Upper lobe of right lung (tissue), 1 donor: ENCODE measurements at places on chromosomes 13 and 19. TPM values are rescaled to one million over a fixed set of nuclear protein-coding genes. Genes with fewer than 3 reads are reported as not detected.
A peak's percentile ranks its signal among the peaks of the same experiment; 100 is the strongest.

- no peak for DNase-seq
- H3K27me3 ChIP-seq, result no peaks in the 10 kb centered on the region
- H3K4me1 ChIP-seq, result no peaks in the 10 kb centered on the region
Measured at GRCh38 chr13:109400624-109401257, 385.6 kb downstream of the IRS2 start.

- no peak overlapping the region for H3K4me3 ChIP-seq
- H3K27ac ChIP-seq, result no peak overlapping the region
- H3K36me3 ChIP-seq, result no peaks in the 10 kb centered on the region
- H3K27me3 ChIP-seq, result no peaks in the 10 kb centered on the region
Measured at GRCh38 chr13:79457948-79458347, 23.0 kb upstream of the NDFIP2 start.

- peak overlapping the region; percentile 90 for H3K4me3 ChIP-seq
- H3K36me3 ChIP-seq, result peaks cover 23% of the 10 kb centered on the region
- H3K27me3 ChIP-seq, result no peaks in the 10 kb centered on the region
- no peak overlapping the region for H3K27ac ChIP-seq
- peaks cover 22% of the 10 kb centered on the region for H3K4me1 ChIP-seq
Measured at GRCh38 chr19:57190301-57190700, 999 bp upstream of the ZNF264 start.

- H3K27me3 ChIP-seq, result no peaks in the 10 kb centered on the region
- peaks cover 9% of the 10 kb centered on the region for H3K36me3 ChIP-seq
- DNase-seq, result no peak
- H3K27ac ChIP-seq, result peak within 1 kb of the TSS; percentile 91
- peak within 1 kb of the TSS; percentile 99 for H3K4me3 ChIP-seq
Measured at GRCh38 chr19:531753-532560, at the start of gene CDC34. Gene CDC34 (plus strand): TSS chr19:531760. CDS start chr19:531932, 172 bp downstream.

- no peaks in the 10 kb centered on the region for H3K4me1 ChIP-seq
- no peak for DNase-seq
Measured at GRCh38 chr13:40389081-40389641, 277.3 kb downstream of the FOXO1 start.

- no peak overlapping the region for H3K27ac ChIP-seq
- no peaks in the 10 kb centered on the region for H3K36me3 ChIP-seq
- no peak overlapping the region for H3K4me3 ChIP-seq
- H3K27me3 ChIP-seq, result no peaks in the 10 kb centered on the region
Measured at GRCh38 chr13:67080351-67080750, 149.8 kb downstream of the PCDH9 start.

DNA sequence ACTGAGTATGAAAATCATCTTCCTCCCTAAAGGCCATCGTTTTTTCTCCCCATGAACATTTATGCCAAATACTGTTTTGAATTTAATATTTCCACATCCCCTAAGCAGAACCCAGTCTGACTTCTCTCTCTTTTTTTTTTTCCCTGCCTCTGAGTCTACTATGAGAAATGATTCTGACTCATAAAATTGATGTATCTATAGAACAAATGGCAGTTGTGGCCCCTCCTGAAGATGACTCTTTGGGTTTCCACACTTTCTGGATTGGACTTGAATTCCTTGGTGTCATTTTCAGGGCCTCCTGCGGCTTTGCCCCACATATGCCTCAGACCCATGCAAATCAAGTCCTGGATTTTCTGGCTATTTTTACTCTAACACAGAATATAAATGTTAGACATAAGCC is 22.7 kb upstream of the NAXD start:
- no peak overlapping the region for H3K27ac ChIP-seq
- H3K27me3 ChIP-seq, result no peaks in the 10 kb centered on the region
- H3K4me1 ChIP-seq, result no peaks in the 10 kb centered on the region
- no peaks in the 10 kb centered on the region for H3K36me3 ChIP-seq
- no peak overlapping the region for H3K4me3 ChIP-seq

DNA sequence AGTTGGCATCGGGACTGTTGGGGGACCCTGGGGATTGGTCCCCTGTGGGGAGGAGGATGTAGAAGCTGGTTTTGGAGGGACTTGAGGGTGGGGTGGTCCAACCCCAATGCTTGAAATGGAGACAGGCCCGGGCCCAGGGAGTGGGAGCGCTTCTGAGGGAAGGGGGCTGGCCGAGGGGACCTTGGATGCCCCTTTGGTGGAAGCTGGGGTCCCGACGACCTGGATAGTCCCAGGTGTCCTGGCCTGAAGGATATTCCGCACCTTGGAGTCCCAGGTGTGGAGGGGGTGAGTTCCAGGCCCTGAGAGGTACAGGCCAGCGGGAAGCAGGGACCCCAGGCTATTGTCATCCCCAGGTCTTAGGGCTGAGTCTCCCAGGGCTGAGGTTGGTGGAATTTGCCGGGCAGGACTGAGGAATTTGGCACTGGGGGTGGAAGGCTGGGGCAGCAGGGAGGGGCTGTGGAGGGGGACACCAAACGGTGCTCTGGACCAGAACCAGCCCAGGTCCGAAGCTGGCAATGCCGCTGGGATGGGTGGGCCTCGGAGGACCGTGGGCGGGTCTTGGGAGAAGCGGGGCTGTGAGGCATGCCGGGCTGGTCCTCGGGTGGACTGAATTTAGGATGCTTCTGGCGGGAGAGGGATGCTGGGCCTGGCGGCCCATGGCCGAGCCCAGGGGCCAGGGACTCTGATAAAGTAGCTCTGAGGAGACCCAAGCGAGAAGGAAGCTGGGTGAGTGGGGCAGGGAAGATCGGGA is 1.8 kb downstream of the HDGFL2 start:
- DNase-seq, result no peak
- no peaks in the 10 kb centered on the region for H3K27me3 ChIP-seq
- peaks cover 22% of the 10 kb centered on the region for H3K36me3 ChIP-seq
- H3K27ac ChIP-seq, result no peak overlapping the region

DNA sequence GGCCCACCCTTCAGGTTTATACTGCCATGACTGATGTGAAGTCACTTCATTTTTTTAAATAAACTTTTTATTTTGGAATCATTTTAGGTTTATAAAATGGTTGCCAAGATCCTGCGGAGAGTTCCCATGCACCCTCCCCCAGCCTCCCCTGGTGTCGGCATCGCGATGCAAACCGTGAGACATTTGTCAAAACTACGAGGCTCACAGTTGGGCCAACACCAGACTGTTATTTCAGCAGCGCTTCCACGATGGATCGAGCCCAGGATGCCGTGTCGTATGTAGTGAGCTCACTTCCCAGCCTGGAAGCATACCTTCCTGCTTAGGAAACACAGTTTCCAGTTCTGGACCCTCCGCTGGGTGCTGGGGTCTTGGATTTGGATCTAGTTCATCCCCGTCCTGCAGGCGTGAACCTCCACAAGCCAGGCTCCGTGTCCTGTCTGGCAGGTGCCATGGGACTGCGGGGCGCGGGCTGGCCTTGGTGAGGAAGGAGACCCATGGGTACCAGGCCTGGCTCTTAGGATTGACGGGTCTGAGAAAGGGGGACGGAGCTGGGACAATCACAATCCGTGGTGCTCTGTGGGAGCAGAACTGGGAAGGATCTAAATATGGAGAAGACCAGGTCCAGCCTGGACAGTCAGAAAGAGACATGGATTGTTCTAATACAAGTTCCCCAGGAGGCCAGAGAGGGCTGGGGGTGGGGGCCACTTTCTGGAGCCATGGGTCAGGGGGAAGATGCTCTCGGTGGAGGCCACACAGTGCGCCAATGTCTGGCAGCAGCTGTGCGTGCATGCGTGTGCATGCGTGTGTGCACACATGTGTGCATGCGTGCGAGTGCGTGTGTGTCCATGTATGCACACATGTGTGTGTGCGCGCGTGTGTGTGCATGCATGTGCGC is 2.4 kb upstream of the SBK2 start:
- DNase-seq, result no peak
- H3K4me1 ChIP-seq, result no peaks in the 10 kb centered on the region
- no peaks in the 10 kb centered on the region for H3K27me3 ChIP-seq
- no peak overlapping the region for H3K4me3 ChIP-seq

Gene KLK1
- total RNA-seq, result 1.7 TPM

Gene FXYD7
- 0.61 TPM for total RNA-seq

Gene ARRDC5
- not detected for total RNA-seq

Gene GIPR
- 4.8 TPM for total RNA-seq

Gene APC2
- 0.20 TPM for total RNA-seq

Gene SSBP4
- total RNA-seq, result 57.3 TPM

Gene KLK2
- total RNA-seq, result not detected

Gene GRIN2D
- 0.61 TPM for total RNA-seq

Gene CGB5
- not detected for total RNA-seq

Gene VSIG10L
- total RNA-seq, result 2.1 TPM
